NB4 (cell line): ENCODE measurements at places on chromosomes 16 and 17.

- DNase-seq, result no peak
Observed at GRCh38 chr17:17098551-17099179, 56.4 kb downstream of the MPRIP start.

DNA sequence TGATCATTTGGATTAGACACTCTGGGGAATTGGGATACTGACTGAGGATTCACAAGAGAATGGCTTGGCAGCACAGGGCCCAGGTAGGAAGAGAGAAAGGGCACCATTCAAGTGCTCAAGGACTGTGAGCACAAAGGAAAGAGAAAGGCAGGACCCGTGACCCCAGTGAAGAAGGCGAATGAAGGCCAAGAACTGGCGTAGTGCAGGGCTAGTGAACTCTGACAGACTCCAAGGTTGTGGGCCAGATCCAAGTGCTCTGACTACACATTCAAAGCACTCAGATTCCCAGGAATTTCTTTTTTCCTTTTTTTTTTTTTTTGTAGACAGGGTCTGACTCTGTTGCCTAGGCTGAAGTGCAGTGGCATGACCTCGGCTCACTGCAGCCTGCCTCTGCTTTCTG lies 5.0 kb downstream of the GTF3C1 start:
- no peak for DNase-seq

DNA sequence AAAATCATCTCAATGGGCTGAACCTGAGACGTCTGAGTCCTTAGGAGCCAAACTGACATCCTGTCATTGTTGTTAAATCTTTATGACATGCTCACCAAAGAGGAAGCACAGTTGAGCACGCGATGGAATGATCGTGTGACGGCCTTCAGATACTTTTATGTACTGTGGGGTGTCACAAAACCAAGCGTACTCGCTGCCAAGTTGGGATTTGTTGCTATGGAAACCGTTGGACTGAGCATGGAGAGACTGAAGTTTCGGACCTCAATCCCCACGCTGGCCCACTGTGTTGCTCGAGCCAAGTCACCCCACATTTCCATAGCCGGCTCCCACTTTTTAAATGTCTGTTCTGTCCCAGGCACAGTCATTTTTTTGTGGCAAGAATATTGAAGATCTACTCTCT lies 222.8 kb upstream of the SDK2 start:
- DNase-seq, result no peak

- peak; percentile 53 for DNase-seq
Observed at GRCh38 chr16:48611329-48612137, 1.6 kb upstream of the N4BP1 start.

- no peak for DNase-seq
Observed at GRCh38 chr17:58291246-58291645, 10.5 kb upstream of the MPO start.

- DNase-seq, result no peak
Observed at GRCh38 chr17:67150826-67151225, 94.2 kb downstream of the HELZ start.

DNA sequence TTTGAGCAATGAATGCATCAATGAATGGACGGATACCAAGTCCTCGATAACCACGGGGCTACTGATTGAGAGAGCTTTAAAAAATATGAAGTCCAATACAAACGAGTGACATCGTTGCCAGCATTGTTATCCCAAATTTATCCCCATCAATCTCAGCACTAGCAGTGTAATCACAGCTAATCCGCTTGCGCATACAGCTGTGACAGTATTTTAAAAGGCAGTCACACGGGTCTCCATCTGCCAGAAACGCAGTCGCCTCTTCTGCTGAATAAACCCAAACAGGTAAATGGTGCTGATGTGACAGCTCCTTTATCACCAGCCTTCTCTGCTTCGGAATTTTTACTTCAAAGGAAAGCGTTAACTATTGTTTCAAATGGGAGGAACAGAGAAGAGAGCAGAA lies 311.1 kb downstream of the XYLT1 start:
- no peak for DNase-seq

- DNase-seq, result peak; percentile 83
Observed at GRCh38 chr16:66483689-66484452, 56.8 kb downstream of the BEAN1 start.

DNA sequence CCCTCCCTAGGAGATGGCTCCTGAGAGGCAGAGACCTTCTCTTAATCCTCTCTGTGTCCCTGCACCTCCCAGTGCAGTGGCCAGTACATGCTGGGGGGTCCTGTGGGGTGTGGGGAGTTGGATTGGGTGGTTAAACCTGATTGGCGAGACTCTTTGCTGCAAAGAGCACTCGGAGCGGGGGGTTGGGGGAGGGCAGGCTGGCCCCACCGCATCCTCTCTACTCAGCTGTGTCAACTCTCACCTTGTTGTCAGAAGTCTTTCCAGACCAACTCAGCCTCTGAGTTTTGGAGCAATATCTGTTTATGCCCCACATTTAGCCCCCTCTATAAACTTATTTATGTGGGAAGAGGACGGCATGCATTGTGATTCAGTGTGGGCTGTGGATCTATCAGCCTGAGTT lies 40.0 kb downstream of the SMARCE1 start:
- no peak for DNase-seq
